ENCODE measurements at places on chromosomes 7 and 10.

DNA sequence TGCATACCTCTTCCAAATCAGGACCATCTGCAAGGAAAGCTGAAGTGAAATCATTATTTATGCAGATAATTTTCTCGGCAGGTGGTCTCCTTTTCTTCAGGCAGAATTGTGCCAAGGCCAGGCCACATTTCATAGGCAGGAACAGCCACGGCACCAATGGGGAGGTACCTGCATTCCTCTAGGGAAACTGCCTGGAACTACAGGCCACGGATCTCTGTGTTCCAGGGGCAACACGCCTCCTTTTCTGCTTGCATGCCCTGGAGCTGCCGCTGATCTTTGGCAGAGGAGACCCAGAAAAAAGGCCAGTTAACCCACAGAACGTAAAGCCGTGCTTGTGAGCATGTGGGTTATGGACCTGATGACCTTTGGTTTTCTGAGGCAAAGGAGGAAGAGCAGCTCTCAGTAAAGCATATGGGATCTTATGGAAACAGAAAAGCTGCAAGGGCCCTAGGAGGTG lies 111.2 kb upstream of the KIAA1217 start:
- DNase-seq = no peak

GRCh38 chr7:39948375-39948955 lies 1.6 kb upstream of the CDK13 start:
- no peak for DNase-seq

GRCh38 chr10:102658802-102659201 lies 14.5 kb downstream of the TRIM8 start:
- no peak for DNase-seq

GRCh38 chr10:33237736-33238624 lies 96.5 kb downstream of the NRP1 start:
- DNase-seq = no peak

DNA sequence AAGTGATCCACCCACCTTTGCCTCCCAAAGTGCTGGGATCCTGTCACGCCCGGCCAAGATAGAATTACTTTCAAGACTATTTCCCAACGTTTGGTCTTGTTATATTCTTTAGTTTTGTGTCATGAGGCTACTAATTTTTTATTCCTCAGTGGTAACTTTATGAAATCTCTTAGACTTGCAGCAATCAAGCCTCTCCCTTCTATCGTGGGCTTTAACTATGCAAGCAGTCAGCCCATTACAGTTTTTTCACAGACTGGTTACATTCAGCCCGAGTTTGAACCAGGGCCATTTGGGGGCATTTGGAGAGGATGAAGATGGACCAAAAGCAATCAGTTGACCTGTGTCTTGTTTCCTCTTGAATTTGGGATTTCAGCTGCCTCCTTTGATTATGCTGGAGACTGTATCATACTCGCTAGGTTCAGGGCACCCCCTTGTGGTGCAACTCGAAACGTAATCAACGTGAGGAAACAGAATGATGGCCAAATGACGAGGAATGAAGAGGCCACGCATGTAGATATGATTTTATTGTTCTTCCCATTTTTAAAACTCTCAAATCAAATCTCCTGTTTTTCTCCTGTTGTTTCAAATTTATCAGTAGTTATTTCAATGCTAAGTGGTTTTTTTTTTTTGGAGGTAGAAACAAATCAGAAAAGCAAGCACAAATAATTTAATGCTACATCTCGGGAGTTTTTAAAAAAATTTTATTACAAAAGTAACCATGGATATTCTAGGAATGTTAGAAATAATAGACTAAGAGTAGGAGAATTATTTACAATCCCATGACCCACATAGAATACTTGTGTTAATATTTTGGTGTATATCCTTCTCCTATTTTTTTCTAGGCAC lies 151.6 kb downstream of the KIAA1217 start:
- peak; percentile 43 for DNase-seq

Measured in progenitor cell of endocrine pancreas (in vitro differentiated cells).